AG04450 (cell line): ENCODE measurements at places on chromosomes 2 and 18.
A peak's percentile ranks its signal among the peaks of the same experiment; 100 is the strongest.

GRCh38 chr2:198296665-198297308 lies 492.4 kb downstream of the PLCL1 start:
- DNase-seq = peak; percentile 24

DNA sequence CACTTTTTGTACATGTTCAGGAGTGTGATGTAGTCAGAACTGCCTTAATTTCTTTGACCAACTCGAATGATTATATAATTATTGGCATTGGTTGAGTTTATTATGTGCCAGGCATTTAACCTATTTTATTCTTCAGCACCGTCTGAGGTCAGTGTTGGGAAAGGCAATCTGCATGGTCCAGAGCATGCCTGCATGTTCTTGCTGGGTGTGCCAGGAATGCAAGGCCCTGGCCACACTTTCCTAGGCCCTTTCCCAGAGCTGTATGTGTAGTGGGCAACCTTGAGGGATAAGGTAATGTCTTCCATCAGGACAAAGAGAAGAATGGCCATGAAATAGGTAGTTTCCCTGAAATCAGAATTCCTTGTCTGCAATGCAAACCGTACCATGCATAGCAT lies 9.7 kb upstream of the SNRNP200 start:
- no peak for DNase-seq

DNA sequence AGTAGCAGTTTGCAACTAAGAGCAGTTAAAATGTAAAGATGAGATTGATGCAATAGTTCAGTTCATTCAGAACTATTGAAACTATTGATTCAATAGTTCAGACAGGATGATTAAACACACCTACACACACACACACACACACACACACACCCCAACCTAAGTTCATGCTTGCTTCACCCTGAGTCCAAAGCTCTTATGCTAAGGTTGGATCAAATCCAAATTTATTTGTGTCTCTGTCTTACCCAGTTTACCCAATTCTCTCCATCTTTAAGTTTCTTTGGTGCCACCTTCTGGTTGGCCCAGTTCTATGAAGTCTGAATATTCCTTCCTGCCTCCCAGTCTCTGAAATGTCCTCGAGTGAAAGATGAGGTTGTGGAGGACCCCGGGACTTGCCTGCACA lies 5.1 kb downstream of the SERPINB8 start:
- DNase-seq = no peak

DNA sequence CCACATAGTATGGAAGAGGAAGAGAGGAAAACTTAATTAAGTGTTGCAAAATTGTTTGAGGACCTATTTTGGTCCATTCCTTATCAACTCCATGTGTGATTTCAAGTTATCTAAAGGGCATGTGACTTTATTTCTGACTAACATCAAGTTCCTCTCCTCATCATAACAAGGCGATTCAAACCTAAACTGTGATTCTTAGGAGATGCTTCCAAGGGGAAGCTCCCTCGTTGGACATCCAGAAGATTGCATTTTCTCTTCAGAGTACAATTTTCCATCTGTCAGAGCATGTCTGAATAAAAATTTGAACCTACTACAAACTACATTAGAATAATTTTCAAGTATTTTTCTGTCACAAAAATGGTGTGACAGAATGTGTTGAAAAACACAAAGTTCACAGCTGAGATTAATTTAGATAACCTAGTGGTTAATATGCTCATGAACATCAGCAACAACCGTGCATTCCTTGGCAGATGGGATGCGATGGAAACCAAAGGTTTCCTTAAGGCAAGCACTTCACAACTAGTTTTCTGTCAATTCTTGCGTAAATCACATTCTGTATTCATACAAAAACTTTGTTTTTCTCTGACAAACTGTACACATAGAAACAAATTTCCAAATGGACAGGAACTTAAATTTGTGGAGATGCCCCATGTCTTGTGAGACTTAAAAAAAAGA lies 4.2 kb downstream of the SFT2D3 start:
- no peak for DNase-seq

GRCh38 chr18:63095768-63096167 lies 223.8 kb downstream of the BCL2 start:
- DNase-seq = no peak

DNA sequence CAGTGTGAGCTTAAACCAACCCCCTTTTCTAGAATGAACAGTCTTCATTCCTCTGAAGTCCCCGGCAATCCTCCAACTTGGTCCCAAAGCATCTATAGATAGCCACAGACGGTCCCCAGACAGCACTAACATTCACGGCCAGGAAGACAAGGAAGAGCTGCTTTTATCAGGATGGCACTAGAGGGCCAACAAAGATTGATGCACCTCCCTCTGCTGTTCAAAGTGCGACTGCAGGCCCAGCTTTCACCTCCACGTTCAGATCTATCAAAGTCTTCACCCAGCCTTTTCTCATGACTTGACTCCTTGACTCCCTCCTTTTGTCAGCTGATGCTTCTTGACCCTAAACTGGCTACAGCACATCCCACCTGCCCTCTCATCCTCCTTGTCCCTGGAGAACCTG lies 54.3 kb downstream of the RNF152 start:
- no peak for DNase-seq
